NCI-H1930 (cell line): ENCODE measurements at places on chromosomes 7 and 10.

DNA sequence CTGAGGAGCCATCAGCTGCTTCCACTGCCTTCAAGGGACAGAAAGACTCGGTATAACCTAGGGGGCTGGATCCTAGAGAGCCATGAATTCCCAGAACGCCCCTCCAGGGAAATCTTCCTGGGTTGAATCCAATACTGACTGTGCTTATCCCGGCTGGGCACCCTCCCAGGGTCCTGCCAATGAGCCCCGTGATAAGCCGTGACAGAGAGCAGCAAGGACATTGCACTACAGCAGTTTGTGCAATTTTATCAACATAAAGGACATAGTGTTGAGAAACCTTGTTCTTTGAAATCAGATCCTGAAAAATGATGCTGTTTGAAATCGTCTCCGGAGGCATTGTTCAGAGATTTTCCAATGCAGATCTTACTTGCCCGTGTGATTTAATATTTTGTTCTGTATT is 18.8 kb downstream of the AKR1B1 start:
- no peak for DNase-seq

GRCh38 chr10:28796606-28797512 is 119.5 kb downstream of the BAMBI start:
- DNase-seq, result no peak

GRCh38 chr10:60917331-60918280 is 26.4 kb downstream of the RHOBTB1 start:
- no peak for DNase-seq

DNA sequence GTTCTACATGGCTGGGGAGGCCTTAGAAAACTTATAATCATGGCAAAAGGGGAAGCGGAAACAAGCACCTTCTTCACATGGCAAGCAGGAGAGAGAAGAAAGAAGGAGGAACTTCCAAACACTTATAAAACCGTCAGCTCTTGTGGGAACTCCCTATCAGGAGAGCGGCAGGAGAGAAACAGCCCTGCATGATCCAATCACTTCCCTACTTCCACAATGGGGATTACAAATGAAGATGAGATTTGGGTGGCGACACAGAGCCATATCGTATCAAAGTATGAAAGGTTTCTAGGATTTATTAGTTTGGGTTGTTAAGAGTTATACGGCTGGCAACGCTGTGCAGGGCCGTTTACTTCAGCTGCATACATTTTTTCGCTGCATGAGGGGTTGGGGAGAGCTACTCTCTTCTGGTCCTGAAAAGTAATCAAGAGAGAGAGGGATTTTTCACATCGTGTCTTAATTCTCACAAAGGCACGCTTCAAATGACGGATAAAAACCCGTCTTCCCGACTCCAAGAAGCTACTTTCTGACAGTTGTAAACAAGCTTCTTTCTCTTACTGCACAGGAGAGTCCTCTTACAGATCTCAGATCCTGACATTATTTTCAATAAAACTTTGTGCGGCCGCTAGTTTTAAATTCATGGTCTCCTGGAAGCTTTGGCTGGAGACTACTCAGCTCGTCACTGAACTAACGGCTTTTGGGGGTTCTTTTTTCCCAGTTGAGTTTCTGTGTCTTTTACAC is 751 bp upstream of the GTPBP10 start:
- peak; percentile 10 for DNase-seq

- DNase-seq, result no peak
Observed at GRCh38 chr10:86693721-86694369, 25.5 kb downstream of the LDB3 start.

GRCh38 chr10:90396721-90397120 is 461.1 kb downstream of the HTR7 start:
- no peak for DNase-seq

GRCh38 chr10:71392292-71392691 is 4.4 kb upstream of the CDH23 start:
- DNase-seq, result no peak

GRCh38 chr7:15685358-15686294 is 857 bp downstream of the MEOX2 start:
- no peak for DNase-seq

DNA sequence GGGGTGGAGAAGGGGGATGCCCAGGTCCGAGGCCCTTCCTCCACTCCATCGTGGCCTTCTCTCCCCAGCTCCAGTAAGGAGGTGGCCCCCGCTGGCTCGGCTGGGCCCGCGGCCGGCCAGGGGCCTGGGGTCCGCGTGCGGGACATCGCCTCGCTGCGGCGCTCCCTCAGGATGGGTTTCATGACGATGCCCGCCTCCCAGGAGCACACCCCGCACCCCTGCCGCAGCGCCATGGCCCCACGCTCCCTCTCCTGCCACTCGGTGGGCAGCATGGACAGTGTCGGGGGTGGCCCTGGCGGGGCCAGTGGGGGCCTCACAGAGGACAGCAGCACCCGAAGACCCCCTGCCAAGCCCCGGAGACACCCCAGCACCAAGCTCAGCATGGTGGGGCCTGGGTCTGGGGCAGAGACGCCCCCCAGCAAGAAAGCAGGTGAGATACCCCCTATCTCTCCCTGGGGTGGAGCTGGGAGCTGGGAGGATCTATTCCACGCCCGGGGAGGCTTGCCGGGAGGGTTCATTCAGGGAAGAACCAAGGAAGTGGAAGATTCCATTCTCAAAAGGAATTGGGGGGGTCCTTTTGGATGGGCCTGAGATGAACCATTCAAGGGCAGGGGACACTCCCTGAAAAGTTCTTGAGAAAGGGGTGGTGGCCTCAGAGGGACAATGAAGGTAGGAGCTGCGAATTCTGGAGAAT is 3.2 kb downstream of the NYAP1 start:
- DNase-seq, result no peak

- DNase-seq, result no peak
Observed at GRCh38 chr10:35813219-35813618, 171.1 kb upstream of the FZD8 start.

DNA sequence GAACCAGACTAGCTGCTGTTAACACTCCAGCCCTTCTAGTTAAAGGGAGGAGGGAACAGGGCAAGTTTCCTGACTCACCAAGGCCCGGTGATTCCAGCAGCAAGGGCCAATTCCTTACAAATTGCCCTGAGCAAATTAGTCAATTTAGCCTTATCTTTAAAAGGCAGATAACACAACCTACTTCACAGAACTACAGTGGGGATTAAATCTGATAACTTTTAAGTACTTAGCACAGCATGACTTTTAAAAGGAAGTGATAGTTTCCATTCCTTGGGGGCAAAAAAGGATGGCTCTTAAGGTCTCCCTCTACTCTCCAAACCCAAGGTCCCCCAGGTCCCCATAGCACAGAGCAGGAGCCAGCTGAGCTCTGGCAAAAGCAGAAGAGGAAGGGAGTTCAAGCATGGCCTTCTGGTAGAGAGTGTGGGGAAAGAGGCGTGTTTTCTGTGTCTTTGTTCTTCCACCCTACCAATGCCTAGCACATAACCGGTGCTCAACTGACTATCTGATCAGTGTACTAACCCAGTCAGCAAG is 4.0 kb downstream of the CDCA7L start:
- DNase-seq, result no peak

DNA sequence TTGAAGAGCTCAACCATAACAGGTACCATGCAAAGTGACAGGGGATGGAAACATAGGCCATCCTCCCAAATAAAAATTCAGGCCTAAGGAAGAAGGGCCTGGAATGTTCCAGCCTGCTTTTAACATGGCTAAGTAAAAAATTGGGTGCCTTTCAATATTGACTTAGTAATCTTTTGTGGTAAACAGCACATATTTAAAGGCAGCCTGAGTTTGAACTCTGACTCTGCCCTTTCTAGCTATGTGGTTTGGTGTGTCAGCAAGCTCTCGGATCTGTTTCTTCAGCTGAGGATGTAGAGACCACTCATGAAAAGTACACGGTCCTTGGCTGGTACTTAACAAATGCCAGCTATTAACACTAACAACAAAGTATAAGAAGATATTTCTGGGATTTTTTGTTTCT is 191.8 kb upstream of the CDCA7L start:
- no peak for DNase-seq

GRCh38 chr7:21355406-21355874 is 72.4 kb upstream of the SP4 start:
- no peak for DNase-seq

DNA sequence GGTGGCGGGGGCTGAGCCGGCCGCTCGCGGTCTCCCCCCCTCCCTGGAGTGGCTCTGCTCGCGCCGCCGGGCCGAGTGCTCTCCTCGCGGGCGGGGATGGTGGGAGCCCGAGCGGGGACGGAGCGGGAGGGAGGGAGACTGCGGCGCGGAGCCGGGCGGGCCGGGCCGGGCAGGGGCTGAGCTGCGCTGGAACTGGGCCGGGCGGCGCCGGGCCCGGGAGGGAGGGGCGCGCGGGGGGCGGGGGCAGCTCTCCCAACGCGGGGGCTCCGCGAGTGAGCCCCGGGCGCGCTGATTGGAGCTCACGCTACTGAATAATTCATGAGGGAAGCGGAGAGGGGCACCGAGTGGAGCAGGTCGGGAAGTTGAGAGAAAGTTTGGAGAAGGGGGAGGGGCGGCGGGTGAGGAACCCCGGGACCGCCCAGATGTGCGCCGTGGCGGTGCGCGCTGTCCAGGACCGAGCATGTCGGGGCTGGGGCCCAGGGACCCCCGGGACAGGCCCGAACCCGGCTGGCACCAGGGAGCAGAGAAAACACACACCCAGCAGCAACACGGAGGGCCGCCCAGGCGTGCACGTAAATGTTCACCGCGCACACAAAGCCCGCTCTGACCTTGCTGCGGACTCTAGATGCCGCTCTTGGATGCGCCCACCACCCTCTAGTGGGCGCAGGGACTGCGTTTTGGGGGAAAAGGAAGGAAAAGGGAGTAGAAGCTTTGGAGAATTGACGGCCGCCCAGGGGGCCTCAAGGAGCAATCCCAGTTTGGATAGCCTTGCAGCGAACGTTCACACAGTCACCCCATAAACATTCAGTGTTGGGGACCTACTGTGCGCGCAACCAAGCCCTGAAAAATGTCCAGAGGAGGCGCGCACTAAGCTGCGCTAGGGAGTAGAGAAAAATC is at the start of gene EPHB4:
Gene EPHB4, minus strand, starts transcription at position 194 of the 897 bp plus-strand sequence. CDS start 493 bp downstream, outside the sequence.
- DNase-seq, result no peak

GRCh38 chr10:67763499-67764011 is 67.6 kb upstream of the CTNNA3 start:
- peak; percentile 70 for DNase-seq

DNA sequence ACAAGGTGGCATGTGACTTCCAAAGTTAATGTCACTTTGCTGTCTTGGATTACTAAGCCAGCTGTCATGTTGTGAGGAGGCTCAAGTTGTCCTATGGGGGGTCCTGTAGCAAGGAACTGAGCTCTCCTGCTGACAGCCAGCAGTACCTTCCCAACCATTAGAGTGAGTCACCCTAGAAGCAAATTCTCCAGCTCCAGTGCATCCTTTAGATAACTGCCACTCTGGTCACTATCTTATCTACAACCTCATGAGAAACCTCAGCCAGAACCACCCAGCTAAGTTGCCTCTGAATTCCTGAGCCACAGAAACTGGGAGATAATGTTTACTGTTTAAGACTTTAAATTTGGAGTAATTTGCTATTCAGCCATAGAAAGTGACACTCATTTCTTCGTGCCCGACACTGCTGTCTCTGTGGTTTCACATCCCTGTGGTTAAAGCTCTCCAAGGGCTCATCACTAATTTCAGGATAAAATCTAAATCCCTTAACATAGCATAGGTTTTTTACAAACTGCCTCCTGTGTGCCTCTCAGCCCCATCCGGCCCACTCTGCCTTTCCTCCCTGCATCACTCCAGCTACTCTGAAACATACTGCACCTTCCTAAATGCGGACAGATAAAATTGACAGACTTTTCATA is 83.5 kb downstream of the PRR15 start:
- no peak for DNase-seq

- no peak for DNase-seq
Observed at GRCh38 chr10:25999295-25999981, 65.4 kb downstream of the MYO3A start.

DNA sequence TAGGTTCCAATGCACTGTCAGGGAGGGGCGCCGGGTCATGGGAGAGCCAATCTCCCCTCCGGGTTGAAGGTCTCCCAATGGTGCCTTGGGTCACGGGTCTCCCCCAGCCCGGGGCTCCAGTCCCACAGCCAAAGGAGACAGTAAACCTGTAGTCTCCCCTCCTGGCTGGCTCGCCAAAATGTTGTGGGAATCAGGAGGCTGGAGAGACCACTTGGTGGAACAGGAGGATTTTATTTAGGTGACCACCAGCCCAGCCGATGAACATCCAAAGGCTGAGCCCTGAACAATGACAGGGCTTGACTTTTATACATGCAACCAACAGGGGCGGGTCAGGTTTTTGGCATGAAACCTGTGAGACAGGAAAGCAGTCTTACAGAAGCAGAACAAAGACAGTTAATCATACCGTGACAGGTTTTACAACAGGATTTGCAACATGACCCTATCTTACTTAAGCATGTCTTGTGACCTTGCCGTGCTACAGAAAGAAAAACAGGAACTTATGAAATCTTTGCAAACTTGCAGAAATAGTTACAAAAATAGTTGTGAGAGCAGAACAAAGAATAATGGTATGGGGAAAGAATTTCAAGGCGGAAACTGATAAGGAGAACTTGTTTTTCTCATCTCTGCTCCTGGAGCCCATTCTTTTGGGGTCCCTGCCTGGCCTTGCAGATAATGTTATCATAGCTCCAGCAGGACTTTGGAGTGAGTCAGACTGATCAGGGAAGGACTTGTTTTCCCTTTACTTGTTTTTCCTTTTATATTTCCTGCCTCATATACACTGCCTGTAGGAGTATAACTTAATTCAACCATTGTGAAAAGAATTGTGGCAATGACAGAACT is 7.1 kb downstream of the ERV3-1 start:
- no peak for DNase-seq

GRCh38 chr10:14608381-14609001 is 166.2 kb downstream of the FAM107B start:
- DNase-seq, result no peak

DNA sequence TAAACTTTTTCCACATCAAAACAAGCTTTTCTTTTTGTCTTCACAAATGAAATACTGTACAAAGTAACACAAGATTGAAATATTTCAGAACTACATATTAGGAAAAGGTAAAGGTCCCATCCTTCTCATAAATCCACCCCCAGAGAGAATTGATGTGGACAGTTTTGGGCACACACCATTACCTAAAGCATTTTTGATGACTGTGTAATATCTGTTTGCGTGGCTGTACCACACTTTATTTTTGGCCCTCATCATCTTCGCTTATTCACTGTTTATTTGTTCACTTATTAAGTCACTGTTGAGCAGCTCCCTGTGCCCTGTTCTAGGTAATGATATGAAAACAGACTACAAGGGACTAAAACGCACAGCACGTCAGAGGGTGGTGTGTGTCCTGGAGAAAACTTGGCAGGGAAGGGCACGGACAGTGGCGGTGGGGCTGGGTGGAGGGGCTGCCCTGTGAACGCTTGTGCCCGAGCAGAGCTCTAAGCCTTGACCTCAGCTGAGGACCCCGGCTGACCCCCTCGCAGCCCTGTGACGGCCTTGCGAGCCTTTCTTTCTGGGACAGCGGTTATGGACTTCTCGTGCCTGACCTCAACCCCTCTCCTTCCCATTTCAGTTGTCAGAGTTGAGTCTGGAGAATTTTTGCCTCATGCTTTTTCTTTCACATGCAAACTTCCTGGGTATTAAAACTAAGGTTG is 241.3 kb downstream of the EMX2 start:
- DNase-seq, result no peak
